Endothelial cell of umbilical vein (primary cell): ENCODE measurements at places on chromosomes 11 and 22.

DNA sequence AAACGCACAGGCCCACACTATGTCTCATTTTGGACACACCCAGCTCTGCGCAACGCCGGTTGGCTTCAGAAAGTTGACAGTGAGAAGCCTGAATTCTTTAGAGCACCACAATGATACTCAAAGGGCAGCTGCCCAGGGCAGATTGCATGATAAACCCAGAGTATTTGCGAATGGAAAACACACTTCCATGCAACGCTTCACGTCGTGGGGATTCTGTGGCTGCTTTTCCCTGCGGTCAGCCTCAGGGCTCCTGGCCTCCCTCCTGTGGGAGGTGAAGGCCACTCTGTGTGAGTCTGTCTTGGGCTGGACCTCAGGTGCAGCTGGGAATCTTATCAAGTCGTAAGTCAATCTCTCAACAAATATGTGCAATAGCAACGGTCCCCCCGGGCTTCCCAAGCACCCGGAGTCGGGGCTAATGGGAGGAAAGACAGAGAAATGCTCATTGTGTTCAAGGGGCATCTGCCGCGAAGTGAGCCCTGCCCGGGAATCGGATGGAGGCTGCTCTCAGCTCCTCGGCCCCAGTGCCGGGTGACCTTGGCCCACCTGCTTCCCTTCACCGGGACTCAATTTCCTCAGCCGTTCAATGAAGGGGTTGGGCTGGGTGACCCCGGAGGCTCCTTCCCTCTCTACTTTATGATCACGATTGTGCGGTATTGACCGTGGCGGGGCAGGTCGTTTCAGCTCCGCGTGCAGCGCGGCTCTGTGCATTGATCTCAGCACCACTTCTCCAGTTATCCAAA lies 623.6 kb downstream of the BRD1 start:
- DNase-seq: no peak

DNA sequence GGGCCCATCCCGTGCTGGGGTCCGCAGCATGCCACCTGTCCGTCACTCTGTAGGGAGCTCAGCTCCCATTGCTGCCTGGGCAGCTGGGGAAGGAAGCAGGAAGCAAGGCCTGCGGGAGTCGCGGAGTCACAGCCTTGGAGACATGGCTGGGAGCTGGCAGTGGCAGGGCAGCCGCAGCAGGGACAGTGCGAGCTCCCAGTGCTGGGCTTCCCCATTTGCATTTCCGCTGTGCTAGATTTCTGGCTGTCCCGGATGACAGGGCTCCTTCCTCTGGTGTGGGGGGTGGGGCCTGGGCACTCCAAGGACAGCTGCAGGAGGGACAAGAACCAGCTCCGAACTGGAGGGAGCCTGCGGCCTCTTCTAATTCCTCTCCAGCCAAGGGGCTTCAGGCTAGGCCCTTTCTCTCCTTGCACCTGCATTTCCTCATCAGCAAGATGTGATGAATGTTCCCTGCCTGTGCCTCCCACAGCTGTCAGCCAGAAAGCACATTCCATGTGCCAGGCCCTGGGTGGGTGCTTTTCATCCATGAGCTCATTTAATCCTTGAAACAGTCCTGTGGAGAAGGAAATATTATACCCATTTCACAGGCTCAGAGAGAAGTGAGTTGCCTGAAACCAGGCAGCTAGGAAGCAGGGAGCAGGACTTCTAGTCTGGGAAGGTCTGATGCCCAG lies 48.0 kb downstream of the MYO7A start:
- DNase-seq: no peak

- DNase-seq: peak; percentile 75
Measured at GRCh38 chr11:57763568-57763967, 2.0 kb downstream of the CTNND1 start.

DNA sequence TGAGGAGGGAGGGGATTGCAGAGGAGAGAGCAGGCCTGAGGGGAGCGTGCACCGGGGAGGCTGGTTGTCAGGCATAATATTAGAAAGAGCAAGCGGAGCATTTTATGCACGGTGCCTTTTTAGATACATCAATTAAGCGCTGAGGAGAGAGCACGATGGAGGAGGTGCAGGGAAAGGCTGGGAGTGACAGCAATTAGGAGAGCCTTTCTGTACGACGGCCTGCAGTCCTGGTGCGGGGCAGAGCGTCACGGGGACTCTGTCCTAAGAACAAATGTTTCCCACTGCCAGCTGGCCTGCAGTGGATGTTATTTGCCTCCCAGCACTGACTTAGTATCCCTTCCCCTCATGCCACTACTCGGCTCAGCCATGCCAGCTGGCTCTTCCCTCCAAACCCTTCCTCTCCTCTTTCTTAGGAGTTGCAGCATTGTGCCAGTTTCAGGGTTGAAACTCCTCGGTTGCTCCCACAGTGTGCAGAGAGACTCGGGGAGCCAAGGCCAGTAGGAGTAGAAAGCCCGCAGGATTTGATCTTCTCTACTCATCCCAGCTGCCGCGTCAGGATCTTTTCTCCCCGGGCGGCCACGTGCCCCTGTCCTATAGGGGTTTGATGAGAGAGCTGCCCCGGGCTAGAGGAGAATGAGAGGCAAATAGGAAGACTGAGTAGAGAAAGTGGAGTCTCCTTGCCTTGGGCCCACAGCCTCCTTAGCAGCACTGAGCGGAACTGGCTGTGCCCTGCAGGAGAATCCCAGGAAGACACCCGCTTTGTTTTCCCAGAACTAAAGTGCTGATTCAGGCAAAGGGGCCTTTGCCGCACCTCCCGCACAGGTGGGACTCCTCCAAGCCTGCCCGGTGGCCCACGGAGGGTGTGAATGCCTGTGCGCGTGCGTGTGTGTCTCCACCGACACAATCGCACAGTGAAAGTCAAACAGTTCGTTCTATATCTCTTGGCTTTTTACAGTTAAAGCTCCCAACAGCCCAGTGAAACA lies 875.3 kb downstream of the NTM start:
- no peak for DNase-seq
